ENCODE measurements at places on chromosomes 7 and 10. TPM values are rescaled to one million over a fixed set of nuclear protein-coding genes. Genes with fewer than 3 reads are reported as not detected.

The TMEM184A gene
- total RNA-seq, result 0.23 TPM

GRCh38 chr10:96541921-96542320 is 28.2 kb upstream of the TLL2 start:
- DNase-seq, result no peak

DNA sequence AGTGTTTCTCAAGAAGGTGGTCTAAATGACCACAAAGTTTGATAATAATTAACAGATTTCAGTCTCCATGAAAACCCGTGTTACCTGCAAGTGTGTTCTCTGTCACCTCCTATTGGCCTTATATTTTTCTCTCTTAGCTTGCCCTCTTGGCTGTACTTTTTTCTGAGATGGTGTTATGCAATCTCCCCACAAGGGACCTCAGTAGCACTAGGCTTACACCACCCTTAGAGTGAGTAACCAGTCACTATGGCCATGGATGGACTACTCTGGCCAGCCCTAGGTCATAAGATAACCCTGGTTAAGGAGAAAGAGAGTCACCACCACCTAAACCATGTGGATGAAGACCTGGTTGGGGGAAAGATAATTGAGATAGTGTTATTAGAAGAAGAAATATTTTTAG is 76.8 kb downstream of the NPSR1 start:
- DNase-seq, result no peak

DNA sequence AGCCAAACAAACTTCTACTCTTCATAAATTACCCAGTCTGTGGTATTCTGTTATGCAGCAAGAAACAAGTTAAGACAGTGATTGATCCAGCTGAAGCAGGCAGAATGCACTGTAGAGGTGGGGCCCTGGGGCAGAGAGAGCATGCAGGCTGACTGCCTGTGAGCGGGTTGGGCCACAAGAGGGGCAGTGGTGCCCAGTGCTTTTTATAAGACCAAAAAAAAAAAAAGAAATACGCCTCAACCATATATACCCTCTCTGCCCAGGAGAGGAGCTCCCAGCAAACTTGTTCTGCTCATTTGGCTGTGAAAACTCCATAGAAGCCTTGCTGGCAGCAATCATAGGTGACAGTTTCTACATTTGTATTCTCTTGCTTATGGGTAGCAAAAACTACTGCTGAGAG is 104.7 kb downstream of the SORBS1 start:
- no peak for DNase-seq

DNA sequence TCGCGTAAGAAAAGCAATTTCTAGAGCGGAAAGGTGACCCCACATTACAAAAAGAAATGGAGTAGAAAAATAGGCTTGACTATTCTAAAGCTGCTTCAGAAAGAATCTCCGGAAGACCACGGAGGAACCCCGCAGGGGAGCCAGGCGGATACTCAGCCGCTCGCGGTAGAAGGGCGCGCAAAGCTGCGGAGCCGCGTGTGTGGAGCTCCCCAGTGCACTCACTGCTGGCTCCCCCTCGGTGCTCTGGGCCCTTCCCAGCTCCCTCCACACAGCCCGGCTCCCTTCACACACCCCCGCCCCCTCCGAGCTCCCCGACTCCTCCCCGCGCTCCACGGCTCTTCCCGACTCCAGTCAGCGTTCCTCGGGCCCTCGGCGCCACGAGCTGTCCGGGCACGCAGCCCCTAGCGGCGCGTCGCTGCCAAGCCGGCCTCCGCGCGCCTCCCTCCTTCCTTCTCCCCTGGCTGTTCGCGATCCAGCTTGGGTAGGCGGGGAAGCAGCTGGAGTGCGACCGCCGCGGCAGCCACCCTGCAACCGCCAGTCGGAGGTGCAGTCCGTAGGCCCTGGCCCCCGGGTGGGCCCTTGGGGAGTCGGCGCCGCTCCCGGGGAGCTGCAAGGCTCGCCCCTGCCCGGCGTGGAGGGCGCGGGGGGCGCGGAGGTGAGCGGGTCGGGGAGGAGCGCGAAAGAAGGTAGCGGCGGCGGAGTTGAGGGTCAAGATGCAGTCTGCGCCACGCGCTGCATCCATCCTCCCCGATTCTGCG is at the start of gene STEAP2:
STEAP2 (plus strand) TSS at position 350 of the 758 bp plus-strand sequence. CDS start 13,343 bp downstream, outside the sequence.
- no peak for DNase-seq

GRCh38 chr7:148296994-148297644 is 293.4 kb upstream of the C7orf33 start:
- DNase-seq, result no peak

All from activated T-helper 2 cell treated with anti-CD3 and anti-CD28 coated beads, Interferon-gamma antibody, Interleukin-2, Interleukin-4, amounts not matched to agents 10 μg/mL and 5 μg/mL and 100 μg/mL, durations not matched to agents 14 hours and 24 hours and 36 hours (primary cell).